ENCODE measurements at places on chromosomes 7 and 10. TPM values are rescaled to one million over a fixed set of nuclear protein-coding genes. Genes with fewer than 3 reads are reported as not detected.
A peak's percentile ranks its signal among the peaks of the same experiment; 100 is the strongest.

The SVOPL gene
- total RNA-seq, result 0.59 TPM

- no peak overlapping the region for H3K4me3 ChIP-seq
- DNase-seq, result no peak
- H3K27me3 ChIP-seq, result no peaks in the 10 kb centered on the region
- peaks cover 8% of the 10 kb centered on the region for H3K4me1 ChIP-seq
Observed at GRCh38 chr10:58435297-58435985, 50.2 kb downstream of the TFAM start.

DNA sequence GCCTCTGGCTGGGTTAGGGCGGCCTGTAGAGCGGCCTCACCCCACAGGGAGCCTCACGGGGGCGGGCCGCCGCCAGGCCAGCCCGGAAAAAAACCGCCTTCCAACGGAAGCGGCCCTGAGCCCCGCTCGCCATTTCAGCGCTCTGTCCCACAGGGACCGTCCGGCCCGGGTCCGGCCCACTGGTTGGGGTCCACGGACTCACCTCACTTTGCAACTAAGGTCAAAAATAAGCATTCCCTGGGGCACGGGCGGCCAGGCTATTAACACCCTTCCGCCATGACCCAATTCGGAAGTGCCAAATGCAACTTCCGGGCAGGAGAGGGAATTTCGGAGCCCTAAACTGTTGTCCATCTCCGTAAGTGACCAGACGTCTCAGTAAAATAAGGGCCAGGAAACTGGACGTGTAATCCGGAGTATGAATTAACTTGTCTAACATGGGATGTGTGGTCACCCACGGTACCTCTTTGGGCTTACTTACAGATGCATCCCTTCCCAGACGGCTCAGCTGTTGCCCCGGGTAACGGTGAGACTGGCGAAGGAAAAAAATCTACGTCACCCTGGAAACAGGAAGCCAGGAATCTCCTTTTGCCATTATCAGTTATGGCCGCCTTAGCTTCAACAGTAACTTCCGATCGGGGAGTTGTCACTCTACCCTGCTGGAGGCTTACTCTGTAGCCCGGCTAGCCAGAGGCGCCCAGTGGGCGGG lies at the start of gene BBIP1:
Gene BBIP1, minus strand, starts transcription at position 538 of the 706 bp plus-strand sequence. CDS start 1,023 bp downstream, outside the sequence.
- peak within 1 kb of the TSS; percentile 99 for H3K27ac ChIP-seq
- no peaks in the 10 kb centered on the region for H3K27me3 ChIP-seq
- peaks cover 18% of the 10 kb centered on the region for H3K4me1 ChIP-seq

DNA sequence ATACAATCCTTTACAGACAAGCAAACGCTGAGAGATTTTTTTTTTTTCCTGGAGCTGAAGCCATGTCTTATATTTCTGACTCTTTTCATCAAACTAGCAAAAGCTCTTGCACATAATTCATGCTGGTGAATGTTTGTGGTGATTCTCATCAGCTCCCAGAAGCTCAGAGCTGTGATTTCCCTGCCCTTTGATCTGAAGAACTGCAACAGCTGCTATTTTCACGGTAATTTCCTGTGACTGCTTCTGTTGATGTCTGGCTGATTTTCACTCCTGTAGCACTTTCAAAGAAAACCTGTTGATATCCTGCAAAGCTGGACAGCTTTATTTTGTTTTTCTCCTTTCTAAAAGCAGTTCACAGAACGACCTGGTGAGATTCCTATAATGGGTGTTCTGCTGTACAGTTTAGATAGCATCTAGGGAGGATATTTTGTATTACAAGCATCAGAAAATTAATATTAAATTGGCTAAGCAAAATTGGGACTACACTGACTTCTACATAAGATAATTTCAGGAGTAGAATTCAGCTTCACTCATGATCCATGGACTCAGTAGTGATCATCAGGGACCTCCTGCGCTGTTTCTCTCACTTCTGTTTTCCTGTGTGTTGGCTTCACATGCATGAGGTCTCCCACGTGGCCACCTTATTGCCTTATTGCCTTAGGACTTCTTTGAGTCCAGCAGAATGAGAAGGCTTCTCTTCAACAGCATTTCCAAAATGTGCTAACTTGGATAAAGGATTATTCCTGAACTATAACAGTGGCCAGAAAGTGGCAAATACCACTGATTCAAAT lies 1111.6 kb upstream of the SORCS1 start:
- no peak overlapping the region for H3K27ac ChIP-seq
- no peak for DNase-seq
- H3K4me3 ChIP-seq, result no peak overlapping the region
- H3K36me3 ChIP-seq, result no peaks in the 10 kb centered on the region
- no peaks in the 10 kb centered on the region for H3K27me3 ChIP-seq

DNA sequence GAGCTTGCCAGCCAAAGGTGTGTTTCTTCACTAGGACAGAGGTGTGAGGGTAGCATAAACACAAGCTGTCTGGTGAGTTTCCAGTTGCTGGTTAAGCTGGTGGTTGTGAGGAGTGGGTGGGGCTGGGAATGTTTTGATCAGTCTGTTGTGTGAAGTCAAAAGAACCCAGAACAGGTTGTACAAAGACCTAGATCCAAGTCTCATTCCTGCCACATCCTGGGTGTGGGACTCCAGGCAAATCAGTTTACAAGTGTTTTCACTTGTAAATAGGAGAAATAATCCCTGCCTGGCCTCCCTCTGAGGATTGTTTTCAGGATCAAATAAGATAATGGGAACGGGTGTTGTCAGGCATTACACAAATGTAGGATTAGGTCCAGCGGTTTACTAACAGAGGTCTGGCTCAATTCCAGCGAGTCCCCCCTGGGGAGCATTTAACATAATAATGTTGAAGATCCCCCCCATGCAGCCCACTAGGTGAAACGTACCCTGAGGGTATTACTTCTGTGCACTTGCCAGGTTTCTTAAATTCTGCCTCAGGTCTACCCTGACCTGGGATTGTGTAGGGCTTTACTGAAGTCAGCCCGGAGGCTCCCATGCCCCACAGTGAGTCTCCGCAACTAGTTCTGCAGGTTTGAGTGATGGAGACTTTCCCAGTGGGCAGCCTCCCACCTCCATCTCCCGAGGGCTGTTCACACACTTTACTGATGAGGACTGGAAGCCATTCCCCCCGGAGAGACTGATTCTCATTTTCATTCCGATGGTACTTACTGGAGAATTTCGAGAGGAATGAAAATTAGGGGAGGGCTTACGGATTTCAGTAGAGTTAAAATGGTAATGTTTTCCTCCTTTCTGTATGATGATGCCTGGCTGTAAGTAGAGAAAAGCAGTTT lies 2.7 kb upstream of the FRAT2 start:
- H3K27me3 ChIP-seq, result no peaks in the 10 kb centered on the region
- peak overlapping the region; percentile 46 for H3K27ac ChIP-seq
- peaks cover 39% of the 10 kb centered on the region for H3K4me1 ChIP-seq
- no peak overlapping the region for H3K4me3 ChIP-seq
- DNase-seq, result peak; percentile 66
- no peaks in the 10 kb centered on the region for H3K36me3 ChIP-seq

DNA sequence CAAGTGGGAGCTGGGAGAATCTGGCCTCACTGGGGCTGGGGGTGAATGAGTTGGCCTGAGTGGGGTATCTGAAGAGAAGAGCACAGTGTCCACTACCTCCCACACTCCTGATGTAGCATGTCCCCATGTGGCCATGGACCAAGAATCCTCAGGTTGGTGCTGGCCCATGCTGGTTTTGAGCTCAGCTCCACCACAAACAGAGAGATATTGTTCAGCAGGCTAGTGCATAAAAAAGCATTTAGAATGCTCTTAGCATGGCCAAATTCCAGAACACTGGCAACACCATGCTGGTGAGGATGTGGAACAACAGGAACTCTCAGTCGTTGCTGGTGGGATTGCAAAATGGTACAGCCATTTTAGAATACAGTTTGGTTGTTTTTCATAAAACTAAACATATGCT lies 61.4 kb downstream of the FRMPD2 start:
- no peak overlapping the region for H3K4me3 ChIP-seq
- no peaks in the 10 kb centered on the region for H3K36me3 ChIP-seq
- DNase-seq, result no peak
- H3K4me1 ChIP-seq, result no peaks in the 10 kb centered on the region
- H3K27me3 ChIP-seq, result no peaks in the 10 kb centered on the region

The PNLIPRP3 gene
- not detected for total RNA-seq

The PON2 gene
- 212 TPM for total RNA-seq

GRCh38 chr10:24947304-24948097 lies 4.9 kb downstream of the PRTFDC1 start:
- H3K27me3 ChIP-seq, result no peaks in the 10 kb centered on the region
- no peak overlapping the region for H3K4me3 ChIP-seq
- H3K4me1 ChIP-seq, result peaks cover 9% of the 10 kb centered on the region
- no peaks in the 10 kb centered on the region for H3K36me3 ChIP-seq
- H3K27ac ChIP-seq, result no peak overlapping the region
- DNase-seq, result no peak

DNA sequence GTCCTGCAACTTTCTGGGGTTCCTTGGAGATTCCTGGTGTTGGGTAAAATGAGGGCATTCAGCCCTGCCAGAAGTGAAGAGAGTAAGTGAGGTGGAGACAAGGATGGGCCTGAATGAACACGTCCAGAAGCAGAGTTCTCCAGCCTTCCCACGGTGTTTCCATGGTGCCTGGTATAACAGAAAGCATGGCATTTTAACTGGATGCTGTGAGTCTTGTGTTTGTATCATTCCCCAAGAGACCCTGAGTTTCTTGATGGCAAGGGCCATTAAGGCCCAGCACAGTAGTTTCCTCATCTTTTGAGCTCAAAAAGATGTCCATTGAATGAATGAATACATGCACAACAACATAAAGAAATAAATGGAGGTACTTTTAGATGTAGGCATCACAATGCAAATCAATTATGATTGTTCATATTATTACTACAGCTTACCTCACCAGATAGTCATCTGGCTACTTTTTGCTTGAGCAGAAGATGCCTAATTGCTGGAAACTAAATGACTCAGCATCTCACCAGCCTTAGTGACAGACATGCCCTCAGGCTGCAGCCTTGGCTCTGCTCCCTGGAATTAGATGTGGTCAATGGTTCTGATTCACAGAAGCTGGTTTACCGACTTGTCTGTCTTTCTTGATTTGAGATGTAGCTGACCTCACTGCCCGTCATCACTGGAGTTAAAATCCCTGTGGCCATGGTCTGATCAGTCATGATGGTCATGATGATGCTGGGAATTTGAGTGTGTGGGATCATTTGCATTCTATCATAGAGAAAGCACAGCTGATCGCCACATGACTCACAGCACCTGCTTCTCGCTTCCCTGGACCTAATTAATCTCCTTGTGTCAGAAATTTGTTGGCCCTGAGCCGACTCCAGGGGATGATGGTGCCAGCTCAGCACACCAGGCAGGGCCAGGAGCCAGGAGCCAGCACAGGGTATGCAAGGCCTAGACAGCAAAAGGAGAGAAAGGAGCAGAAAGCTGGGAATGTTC lies 83.9 kb downstream of the CXCL12 start:
- no peaks in the 10 kb centered on the region for H3K4me1 ChIP-seq
- no peaks in the 10 kb centered on the region for H3K27me3 ChIP-seq
- DNase-seq, result no peak
- H3K27ac ChIP-seq, result no peak overlapping the region

DNA sequence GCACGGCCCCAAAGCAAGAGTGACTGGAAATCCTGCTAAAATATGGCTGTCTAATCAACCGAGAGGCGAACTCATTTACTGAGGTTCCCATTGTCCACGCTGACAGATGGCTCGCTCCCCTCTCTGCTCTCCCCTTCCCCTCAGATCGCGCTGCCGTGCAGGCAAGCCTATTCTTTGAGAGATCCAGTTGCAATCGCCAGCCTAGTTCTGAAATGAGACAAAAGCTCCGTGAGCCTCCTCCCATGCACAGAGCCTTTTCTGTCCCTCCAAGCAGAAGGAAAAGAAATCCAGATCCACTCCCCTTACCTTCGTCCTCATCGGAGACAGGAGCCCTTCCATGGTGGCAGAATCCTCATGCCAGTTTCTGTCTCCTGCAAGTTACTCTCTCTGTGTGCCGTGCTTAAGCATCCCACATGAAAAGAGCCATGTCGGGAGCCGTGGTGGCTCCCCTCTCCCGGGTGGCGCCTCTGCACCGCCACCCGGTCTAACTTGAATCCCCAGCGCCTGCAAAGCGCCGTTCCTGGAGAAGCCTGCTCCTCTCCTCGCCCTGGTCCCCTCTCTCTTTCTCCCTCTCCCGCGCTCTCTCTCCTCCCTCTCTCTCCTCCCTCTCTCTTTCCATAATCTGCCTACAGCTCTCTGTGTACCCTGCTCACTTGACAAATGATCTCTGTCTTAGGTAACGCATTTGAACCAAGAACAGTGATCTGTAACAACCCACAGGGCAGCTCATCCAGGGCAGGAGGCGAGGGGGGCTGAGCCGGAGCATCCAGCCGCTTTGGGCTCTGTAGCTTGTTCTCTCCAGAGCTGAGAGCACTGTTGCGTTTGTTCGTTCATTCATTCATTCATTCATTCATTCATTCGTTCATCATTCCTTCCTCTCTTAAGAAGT lies 156.8 kb downstream of the FRMD4A start:
- H3K36me3 ChIP-seq, result no peaks in the 10 kb centered on the region
- peak overlapping the region; percentile 34 for H3K4me3 ChIP-seq
- H3K4me1 ChIP-seq, result peaks cover 5% of the 10 kb centered on the region
- DNase-seq, result peak; percentile 47

DNA sequence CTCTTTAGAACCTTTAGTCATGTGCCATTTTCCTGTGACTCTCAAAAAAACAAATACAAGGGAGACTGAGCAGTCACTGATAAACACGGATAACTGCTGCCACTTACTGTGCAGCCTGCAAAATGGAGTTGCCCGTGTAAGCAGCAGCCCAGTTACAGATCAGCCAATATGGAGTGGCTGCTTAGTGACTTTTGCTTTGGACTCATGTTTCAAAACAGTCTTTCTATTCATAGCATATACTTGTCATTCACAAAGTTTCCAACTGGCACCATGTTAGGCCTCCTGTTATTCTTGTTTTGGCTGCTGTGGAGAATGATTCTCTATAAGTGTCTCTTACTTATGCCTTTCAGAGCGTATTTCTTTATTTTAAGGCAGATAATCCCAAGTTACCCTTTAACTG lies 3.0 kb downstream of the FAM204A start:
- peaks cover 21% of the 10 kb centered on the region for H3K4me1 ChIP-seq
- DNase-seq, result no peak
- H3K27me3 ChIP-seq, result no peaks in the 10 kb centered on the region
- no peak overlapping the region for H3K4me3 ChIP-seq

GRCh38 chr7:20172736-20173334 lies 44.3 kb downstream of the MACC1 start:
- H3K4me3 ChIP-seq, result no peak overlapping the region
- H3K27ac ChIP-seq, result no peak overlapping the region
- no peaks in the 10 kb centered on the region for H3K27me3 ChIP-seq
- no peaks in the 10 kb centered on the region for H3K4me1 ChIP-seq
- DNase-seq, result no peak
- no peaks in the 10 kb centered on the region for H3K36me3 ChIP-seq

DNA sequence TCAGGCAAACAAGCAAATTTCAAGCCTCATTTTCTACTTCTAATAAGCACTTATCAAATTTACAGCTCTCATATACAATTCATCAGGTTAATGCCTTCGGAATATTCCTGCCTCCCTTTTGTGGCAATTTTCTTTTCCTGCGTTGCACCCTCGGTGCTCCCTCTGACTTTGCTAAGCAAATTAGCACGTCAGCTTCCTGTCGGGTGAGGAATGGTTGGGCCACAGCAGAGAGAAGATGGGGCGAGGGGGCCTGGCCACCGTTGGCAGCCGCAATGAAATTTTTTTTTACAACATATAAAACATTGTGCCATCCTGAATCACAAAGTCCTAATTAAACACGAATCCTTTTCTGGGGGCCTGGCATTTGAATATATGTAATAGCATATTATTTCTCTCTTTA lies 28.1 kb downstream of the ELFN1 start:
- DNase-seq, result no peak
- no peaks in the 10 kb centered on the region for H3K27me3 ChIP-seq
- H3K27ac ChIP-seq, result no peak overlapping the region
- no peak overlapping the region for H3K4me3 ChIP-seq
- H3K4me1 ChIP-seq, result no peaks in the 10 kb centered on the region

The TSPAN33 gene
- total RNA-seq, result 1.2 TPM

GRCh38 chr7:134364619-134365037 lies 47.9 kb upstream of the SLC35B4 start:
- H3K4me3 ChIP-seq, result no peak overlapping the region
- no peak overlapping the region for H3K27ac ChIP-seq
- no peaks in the 10 kb centered on the region for H3K36me3 ChIP-seq
- no peak for DNase-seq
